Cerebellum (tissue), 4 donors: ENCODE measurements at places on chromosomes 5 and 9. TPM values are rescaled to one million over a fixed set of nuclear protein-coding genes. Genes with fewer than 3 reads are reported as not detected.

EGR1 gene
- 1.9 TPM for total RNA-seq

FAM169A gene
- 60.1 TPM for total RNA-seq

NIPAL4 gene
- total RNA-seq = not detected

ARSI gene
- 1.4 TPM for total RNA-seq

SLC6A3 gene
- total RNA-seq = 0.18 TPM

COL5A1 gene
- total RNA-seq = 27.7 TPM

RLN2 gene
- total RNA-seq = 1.4 TPM

PCDH1 gene
- 27.4 TPM for total RNA-seq

DNA sequence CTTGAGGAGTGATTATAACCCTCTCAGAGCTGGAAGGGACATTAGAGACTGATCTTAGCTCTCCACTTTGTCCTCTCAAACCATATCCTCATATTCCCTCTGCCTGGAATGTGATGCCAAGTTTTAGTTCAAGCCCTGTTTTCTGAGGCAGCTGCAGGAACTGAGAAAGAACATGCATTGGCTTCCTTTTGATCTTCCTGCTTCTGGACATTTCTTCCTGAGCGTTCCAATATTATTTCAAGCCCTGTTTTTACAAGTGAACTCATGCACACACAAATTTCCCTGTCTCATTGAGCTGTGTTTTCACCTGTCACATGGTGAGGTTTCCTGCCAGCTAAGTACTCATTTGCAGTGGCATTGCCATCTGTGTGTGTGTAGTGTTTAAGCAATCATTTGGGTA lies 17.0 kb downstream of the FOCAD start:
- peak; percentile 43 for DNase-seq

DNA sequence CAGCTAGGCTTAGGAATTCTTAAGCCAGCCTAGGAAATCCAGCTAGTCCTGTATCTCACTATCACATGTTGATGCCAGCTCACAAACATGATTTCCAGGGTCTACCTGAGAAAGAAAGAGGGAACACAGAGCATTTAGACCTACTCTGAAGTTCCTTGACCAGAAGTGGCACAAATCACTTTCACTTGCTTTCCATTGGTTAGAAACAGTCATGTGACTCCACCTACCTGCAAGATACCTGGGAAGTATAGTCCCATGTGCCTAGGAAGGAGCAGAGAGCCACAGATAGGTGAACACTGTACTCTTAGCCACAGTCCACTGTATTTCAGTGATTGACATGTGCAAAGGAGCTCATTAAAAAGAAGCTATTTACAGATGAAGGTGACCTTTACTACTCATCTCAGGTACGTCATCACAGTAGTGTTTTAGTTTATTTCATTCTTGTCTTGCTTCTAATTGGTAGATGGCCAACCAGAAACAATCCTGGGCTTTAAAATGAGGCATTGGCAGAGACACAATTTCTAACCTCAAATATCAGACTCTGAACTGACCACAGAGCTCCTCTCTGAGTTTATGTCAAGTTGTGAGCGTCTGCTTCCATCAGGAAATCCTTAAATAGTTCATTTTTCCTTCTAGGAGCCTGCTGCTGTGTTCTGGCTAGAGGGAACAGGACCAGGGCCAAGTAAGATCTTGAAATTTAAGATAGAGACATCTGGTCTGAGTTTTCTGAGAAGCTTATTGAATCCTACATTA lies 340.7 kb downstream of the TLE4 start:
- DNase-seq = no peak

GRCh38 chr5:36602704-36603321 lies 3.6 kb upstream of the SLC1A3 start:
- DNase-seq = no peak

GRCh38 chr5:56460681-56461191 lies 227.6 kb upstream of the ANKRD55 start:
- DNase-seq = no peak

- DNase-seq = no peak
Measured at GRCh38 chr5:53166183-53166495, 56.6 kb upstream of the MOCS2 start.

DNA sequence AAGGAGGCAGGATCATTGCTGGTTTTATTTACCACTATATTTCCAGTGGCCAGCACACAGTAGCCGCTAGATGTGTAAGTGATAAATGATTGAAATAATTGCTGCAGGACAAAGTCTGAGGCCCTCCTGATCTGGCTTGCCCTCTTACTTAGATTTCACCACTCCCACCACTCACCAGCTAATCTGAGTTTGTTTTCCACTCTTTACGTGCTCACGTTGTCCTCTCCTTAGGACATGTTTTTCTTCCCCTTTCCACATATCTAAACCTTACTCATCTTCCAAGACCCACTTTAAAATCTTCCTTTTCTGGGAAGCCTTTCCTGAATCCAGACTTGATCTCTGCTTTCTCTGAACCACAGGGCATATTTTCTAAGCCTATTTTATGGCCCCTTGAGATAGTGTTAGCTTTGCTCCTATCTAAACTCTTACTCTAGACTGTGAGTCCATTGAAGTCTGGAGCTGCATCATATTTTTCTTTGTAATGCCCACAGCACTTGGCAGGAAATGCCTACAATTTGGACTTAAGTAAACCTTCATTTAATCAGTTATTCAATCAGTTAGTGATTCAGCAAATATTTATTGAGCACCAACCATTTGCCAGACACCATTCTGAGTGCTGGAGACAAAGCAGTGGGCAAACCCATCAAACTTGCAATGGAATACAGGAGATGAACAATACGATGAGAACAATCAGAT lies 2.4 kb downstream of the TLR4 start:
- no peak for DNase-seq

DNA sequence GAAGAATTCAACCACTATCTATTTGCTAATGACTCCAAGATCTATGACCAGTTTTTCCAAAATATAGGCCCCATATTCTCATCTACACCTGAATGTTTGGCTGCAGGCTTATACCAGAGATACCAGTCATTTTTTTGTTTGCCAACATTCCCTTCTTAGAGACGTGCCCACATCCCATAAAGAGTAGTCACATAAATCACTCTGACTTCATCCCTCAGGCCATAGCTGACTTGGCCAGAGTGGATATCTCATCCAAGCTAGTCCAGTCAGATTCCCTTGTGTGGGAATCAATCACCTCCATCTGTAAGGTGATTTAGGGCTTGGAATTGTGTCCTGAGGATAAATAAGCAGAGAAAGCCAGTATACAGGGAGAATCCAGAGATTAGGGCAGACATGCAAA lies 124.3 kb upstream of the SLC24A2 start:
- no peak for DNase-seq

DNA sequence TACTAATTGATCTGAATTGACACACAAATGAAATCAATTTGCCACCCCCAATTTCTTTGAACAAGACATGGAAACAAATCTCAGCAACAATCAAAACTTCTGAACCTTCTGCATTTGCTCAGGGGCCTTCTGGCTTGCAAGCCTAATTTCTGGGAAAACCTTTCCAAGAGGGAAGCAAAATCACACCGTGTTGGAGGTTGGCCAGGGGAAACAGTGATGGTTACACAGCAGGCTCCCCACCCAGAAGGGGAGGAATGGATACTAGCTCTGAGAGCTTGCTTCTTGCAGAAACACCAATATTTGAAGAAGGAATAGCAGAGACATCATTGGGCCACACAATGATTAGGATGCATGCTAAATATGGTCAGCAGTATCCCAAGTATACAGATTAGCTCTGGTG lies 488.6 kb upstream of the TRPC7 start:
- peak; percentile 15 for DNase-seq

DNA sequence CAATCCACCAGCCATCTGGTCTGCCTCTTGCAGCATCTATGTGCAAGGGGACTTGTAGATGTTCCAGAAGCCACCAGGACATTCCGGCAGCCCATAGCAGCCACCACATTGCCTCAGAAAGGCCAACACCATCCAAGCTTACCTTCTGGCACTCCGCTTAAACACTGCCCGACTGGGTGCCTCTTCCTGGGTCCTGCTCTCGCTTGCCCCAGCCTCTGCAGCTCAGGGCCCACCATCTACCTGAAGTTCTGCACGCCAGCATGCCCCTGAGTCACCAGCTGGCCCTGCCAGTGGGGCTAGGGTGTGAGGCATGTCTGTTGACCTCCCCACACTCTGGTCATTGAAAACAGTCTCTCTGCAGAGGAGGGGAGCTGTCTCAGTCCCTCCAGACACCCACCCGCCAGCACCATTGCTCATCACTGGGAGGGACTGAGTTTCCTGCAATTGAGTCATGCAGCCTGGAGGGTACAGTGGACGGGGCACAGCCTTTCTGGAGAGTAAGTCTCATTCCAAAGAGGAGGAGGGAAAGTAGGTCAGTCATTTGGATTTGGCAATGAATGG lies 16.9 kb upstream of the COL5A1 start:
- peak; percentile 28 for DNase-seq

DNA sequence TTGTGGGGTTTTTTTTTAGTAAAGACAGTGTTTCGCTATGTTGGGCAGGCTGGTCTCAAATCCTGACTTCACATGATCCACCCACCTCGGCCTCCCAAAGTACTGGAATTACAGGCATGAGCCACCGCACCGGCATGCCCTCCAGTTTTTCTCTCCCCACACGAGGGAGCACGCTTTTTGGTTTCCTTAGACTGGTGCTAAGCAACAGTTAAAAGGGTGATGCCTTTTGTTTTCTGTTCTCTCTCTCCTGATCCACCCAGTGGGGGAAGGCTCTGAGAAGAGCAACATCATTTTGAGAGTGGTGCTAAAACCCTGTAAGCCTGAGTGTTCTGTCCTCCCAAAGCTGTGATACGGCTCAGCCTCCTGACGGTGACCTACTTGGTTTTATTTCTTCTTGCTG lies 146.6 kb downstream of the MAN2A1 start:
- no peak for DNase-seq

DNA sequence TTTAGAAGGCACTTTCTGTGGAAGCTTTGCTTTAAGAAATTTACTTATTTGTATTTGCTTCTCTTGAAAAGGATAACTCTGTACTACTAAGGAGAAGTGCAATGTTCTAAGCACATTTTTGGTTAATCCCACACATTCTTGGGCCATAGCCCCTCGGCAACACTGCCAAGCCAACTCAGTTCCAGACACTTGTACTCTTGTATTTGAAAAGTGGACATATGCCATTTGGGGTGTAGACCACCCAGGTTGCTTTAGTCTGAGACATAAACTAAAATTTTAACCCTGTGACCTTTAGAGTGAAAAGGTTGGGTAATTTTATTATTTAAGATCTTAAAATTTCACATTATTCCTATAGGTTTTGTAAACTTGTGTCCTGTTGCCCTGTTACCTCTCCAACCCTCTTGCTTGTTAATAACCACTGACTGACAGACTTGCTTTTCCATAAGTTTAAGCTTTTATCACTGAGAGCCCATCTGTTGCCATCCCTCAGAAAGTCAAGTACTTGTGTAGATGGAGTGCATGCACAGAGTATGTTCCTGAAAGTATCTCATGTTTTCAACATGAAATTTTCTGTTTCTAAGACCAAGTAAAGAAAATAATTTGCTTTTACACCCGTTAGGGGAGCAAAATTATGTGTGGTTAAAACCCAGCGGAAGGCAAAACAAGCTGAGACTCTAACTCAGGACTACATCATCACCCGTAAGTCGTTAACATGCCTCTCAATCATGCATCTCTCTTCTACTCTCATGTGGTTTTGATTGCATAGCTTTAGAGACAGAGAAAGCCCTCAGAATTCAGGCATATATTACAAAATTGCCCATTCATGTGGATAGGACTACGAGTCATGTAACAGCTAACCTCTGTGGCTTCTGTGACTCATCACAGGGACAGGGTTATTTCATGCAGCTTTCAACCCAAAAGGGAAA lies 117.3 kb downstream of the GDNF start:
- DNase-seq = no peak

DNA sequence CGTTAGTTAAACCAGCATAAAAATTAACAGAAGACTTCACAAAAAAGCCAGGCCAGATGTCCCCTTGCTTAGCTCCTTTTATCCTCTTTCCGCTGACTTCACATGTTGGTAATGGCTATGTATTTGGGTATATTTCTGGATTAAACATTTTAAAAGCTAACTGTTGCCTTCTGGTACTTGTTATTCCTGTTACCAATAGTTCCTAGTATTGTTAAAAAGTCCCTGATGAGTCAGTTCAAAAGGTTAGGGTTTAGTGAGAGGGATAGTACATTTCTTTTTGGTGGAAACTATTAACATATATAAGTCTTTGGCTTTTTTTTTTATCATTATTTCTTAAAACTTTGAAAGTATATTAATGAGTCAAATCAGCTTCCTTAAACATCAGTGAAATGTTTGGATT lies 103.2 kb upstream of the ELL2 start:
- no peak for DNase-seq

- no peak for DNase-seq
Measured at GRCh38 chr5:40733434-40733833, 22.3 kb downstream of the TTC33 start.

GRCh38 chr9:123043081-123043939 lies 9.8 kb downstream of the GPR21 start:
- no peak for DNase-seq

- DNase-seq = no peak
Measured at GRCh38 chr9:96141128-96141474, 160.9 kb downstream of the HSD17B3 start.

- no peak for DNase-seq
Measured at GRCh38 chr5:160507221-160507721, 85.6 kb downstream of the PTTG1 start.

DNA sequence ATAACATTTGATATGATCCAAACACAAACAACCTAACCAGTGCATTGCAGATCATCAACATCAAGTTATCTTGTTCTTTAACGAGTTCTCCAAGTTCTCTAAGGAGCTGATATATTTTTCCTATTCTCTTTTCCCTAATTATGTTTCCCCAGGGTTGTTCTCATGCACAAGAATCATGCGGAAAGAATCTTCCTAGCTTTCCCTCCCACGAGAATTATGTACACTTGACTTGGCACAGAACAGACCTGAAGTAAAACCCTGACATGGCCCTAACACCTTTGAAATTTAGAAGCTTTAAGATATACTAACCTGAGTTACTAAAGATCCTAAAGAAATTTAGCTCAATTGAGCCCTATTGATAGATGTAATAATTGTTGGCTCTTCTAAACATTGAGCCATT lies 110.7 kb upstream of the FST start:
- DNase-seq = no peak

DNA sequence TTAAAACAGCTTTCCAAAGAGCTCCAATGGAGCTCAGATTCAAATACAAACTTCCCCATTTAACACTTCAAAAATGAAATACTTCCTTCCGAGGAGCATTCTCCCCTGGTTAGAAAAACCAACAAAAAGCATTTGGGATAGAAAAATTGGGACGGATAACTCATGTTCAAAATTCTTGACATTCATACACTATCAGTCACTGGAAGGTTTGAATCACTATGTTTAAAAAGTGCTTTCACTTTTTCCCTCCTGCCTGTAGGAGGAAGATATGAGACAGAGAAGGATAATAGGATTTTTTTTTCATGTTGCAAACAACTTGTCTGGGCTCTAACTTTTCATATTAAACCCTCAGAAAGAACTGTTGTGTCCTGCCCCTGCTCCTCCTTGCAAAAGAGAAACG lies 412.0 kb downstream of the ACTL7B start:
- DNase-seq = no peak

GRCh38 chr5:180670586-180671359 lies 21.4 kb upstream of the FLT4 start:
- DNase-seq = peak; percentile 60
